ENCODE measurements at places on chromosomes 3 and 15.

- DNase-seq: no peak
These were observed 723 bp upstream of the DRD3 start for GRCh38 chr3:114179575-114179974.

DNA sequence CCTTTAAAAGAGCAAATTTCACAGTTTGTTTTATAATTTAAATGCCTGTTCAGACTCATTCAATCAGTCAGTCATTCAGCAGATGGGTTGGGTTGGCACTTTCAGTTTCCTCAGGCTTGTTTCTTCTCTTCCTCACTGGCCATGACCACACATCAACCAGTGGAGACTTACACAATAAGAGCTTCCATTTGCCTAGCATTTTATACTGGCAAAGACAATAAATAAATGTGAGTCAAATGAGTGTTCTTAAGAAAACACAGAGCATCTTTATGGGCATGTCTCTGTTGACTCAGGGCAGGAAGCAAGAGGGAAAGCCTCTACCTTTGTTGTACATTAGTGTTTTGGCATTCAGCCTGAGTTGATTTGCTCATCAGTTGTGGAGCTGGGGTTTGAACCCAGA lies 122.6 kb downstream of the EPHB1 start:
- DNase-seq: no peak

DNA sequence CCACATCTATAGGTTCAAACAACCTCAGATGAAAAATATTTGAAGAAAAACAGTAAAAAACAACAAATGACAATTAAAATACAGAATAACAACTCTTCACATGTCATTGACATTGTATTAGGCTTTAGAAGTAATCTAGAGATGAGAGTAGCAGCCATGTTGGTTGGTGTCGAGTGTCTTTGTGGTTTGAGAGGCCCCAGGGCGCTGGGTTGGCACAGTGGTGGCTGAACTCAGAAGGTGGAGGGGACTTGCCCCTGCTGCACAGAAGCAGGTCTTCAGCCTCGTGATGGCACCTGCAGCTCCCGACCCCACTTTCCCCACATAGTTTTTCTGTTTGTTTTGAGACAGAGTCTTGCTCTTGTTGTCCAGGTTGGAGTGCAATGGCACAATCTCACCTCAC lies 187.2 kb downstream of the OSBPL10 start:
- DNase-seq: no peak

- DNase-seq: peak; percentile 65
These were observed 8.3 kb downstream of the PSTPIP1 start for GRCh38 chr15:77002954-77003912.

DNA sequence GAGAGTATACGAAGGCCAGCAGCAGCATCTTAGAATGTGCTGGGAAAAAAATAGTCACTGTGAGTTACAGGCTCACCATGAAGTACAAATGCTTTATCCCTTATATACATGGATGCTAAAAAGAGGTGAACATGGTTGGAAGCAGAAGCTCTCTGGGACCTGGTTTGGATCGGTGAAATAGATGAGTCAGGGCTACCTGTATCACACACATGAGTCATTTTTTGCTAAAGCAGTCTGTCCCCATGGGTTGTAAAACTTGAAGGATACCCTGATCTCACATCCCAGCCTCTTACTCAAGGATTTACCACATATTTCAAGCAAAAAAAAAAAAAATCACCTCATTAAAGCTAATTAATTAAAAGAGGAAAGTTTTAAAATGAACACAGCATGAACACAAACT lies 6.9 kb upstream of the SERPINI2 start:
- DNase-seq: no peak

DNA sequence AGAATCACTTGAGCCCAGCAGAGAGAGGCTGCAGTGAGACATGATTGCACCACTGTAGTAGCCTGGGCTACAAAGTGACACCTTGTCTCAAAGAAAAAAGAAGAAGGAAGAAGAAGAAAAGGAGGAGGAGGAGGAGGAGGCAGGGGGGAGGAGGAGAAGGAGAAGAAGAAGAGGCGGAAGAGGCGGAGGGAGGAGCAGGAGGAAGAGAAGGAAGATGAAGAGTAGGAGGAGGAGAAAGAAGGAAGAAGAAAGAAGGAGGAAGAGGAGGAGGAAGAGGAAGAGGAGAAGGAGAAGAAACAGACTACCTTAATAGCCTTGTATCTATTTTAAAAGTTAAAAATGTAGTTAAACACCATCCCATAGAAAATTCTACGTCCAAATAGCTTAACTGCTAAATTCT lies 19.1 kb upstream of the ARF4 start:
- DNase-seq: no peak

DNA sequence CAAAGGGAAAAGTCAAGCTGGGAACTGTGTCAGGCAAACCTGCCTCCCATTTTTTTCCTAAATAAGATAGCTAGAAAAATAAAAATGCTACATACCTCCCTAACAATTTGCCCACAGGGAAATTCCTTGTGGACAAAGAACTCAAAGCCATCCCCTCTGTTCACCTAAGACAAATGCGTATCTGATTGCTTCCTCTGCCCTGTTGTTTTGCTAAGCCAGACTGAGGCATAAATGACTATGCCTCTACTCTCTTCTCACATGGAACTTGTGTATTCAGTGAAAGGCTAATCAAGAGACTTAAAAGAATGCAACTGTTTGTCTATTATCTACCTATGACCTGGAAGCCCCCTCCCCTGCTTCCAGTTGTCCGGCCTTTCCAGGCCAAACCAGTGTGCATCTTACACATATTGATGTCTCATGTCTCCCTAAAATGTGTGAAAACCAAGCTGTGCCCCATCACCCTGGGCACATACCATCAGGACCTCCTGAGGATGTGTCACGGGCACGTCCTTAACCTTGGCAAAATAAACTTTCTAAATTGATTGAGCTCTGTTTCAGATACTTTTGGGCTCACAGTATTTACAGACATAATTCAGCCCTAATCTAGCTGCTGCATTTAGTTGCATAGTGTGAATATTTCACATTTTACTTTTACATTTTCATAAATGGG lies 15.8 kb downstream of the CHD2 start:
- no peak for DNase-seq

GRCh38 chr15:98420837-98421236 lies 227.5 kb upstream of the IGF1R start:
- DNase-seq: no peak

- no peak for DNase-seq
These were observed 11.2 kb downstream of the CCNB2 start for GRCh38 chr15:59116141-59116540.

DNA sequence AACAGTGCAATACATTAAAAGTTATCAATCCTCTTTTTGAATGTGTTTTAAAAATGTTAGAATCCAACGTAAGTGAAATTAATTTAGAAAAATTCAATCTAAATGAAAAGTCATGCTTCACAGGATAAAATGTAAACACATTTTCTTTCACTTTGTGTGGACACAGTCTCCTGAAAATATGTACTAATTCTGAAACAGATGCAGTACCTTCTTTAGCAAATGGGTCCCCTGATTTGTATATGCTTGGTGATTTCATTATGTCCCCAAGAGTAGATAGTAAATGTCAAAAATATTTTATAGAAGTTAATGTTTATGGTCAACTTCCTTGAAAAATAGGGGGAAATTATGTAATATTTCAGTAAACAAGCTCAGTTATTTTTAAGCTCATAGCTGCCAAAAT lies 28.9 kb downstream of the FOXP1 start:
- DNase-seq: no peak
